Keratinocyte (primary cell): ENCODE measurements at places on chromosomes 7 and 10. TPM values are rescaled to one million over a fixed set of nuclear protein-coding genes. Genes with fewer than 3 reads are reported as not detected.

GRCh38 chr7:48295296-48295971 is 124.2 kb downstream of the ABCA13 start:
- DNase-seq, result no peak

AZGP1 gene
- 0.14 to 1.3 TPM (median 1.3 TPM) in 3 replicates for polyA plus RNA-seq

TCF7L2 gene
- polyA plus RNA-seq, result 2.0 to 2.5 TPM (median 2.3 TPM) in 3 replicates

GRCh38 chr10:64977915-64978314 is 1456.7 kb downstream of the REEP3 start:
- no peak for DNase-seq

DNA sequence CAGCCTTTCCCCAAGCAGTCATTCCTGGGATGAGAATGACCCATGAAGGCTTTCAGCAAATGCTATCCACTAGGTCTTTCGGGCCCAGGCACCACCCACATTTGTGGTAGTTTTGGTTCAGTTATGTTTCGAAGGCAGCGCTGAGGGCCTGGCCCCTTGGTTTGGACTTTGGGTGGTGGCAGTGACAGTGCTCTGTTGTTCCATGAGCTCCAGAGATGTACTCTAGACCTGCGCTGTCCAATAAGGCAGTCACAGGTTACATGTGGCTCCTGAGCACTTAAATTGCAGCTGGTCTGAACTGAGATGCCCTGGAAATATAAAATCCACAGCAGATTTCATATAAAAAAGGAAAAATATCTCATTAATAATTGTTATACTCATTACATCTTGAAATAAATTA is 209.6 kb downstream of the CCSER2 start:
- no peak for DNase-seq

DNA sequence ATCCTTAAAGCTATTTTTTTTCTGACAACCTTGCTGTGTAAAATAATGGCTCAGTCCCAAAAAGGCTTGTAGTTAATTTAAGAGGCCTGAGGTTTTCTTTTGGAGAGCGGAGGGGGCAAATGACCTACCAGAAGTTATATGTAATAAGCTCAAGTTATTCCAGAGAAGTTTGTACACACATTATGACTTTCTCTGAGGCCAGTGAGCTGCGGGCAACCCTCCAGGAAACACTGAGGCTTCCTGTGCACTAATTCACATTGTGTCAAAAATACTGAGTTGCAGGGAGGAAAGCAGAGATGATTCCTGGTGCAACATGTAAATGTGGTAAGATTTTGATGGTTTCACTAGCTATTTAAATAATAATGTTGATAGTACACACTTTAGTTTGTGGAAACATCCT is 188.6 kb downstream of the DIP2C start:
- no peak for DNase-seq

GRCh38 chr10:117132751-117133231 is 5.3 kb downstream of the VAX1 start:
- DNase-seq, result no peak

PNLIPRP2 gene
- polyA plus RNA-seq, result not detected in 3 replicates
